Kidney tubule cell (primary cell): ENCODE measurements at places on chromosomes 4 and X.

GRCh38 chr4:36215627-36216026 lies 28.7 kb downstream of the ARAP2 start:
- no peak for DNase-seq

- no peak for DNase-seq
These were observed 40.6 kb downstream of the CLCN3 start for GRCh38 chr4:169660929-169661328.

DNA sequence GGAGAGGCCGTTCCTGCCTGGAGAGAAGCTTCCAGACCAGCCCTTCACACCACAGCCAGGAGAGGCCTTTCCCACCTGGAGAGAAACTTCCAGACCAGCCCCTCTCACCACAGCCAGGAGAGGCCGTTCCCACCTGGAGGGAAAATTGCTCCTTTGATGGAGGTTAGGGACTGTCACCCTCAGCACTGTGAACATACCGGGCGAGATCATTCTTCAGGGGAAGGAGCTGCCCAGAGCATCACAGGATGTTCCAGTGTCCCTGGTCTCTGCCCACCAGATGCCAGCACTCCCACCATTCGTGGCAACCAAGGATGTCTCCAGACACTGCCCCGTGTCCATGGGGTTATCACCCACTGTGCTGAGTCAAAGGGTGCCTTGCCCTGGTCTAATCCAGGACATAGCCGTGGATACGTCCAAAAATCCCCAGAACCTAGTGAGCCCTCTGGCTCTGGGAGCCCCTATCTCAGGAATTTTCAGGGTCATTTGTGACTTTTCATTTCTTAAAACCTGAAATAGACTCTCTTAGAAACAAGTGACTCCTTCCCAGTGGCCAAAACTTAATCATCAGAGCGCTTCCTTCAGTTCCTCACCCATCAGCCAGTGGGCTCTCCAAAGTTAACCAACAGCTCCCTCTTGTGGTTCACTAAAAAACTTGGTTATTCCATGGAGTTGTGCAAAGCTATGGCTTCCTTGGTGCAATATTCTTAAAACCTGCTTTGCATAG lies 80.2 kb downstream of the CRMP1 start:
- peak; percentile 72 for DNase-seq

DNA sequence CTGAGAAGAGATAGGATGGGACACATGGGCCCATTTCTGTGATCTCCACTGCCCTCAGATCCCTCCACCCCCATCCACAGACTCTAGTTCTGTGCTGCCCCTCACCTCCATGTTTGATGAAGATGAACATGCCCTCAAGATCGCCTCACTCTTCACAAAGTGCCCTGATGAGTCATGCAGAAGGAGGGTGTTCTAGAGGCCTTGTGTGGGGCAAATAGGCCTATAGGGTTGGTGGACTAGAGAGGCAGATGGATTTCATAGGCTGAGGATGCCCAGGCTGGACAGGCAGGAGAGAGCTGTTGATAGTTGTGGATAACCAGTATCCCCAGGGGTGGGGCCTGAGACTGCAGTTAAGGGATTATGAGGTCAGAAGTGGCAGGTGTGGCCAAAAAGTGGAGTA lies at the start of gene CXorf65:
TSS of gene CXorf65 (minus strand) at position 314 of the 400 bp plus-strand sequence. CDS start at position 130, 184 bp downstream.
- DNase-seq: no peak

DNA sequence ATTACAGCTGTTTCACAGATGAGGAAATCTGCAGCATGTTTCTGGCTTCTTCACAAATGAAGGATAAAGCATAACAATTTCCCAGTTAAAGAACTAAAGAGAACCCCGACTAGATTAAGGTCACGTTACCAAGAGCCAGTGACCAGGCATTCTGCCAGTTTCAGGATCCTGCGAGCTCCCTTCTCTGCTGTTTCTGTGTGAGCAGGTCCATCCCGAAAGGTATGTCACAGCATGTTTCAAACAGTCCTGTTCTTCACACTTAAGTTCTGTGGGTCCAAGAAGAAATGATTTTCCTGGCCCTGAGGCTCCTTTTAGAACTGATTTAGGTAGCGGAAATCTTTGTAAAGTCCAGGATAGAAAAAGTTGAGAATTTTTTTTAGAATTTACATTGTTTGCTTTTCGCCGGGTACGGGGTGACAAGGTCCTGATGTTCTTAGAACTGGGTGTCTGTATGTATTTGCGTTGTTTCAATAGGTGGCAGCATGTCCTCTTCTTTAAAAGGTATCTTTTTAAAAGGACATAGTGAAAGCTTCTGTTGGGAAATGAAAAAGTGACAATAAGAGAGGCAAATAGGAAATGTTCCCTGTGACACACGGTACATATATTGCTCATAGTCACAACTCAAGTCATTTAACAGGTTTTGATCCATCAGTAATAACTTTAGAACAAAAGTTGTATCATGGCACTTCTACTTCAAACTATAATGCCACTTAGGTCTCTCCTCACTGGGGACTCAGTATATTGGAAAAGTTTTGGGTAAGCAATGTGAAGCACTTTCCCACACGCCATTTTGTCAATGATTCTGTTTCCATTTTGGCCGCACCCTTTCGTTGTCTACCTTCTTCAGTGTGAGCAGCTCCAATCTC lies 18.4 kb downstream of the IL21 start:
- DNase-seq: peak; percentile 66
